ENCODE measurements at places on chromosomes 12 and 14.

DNA sequence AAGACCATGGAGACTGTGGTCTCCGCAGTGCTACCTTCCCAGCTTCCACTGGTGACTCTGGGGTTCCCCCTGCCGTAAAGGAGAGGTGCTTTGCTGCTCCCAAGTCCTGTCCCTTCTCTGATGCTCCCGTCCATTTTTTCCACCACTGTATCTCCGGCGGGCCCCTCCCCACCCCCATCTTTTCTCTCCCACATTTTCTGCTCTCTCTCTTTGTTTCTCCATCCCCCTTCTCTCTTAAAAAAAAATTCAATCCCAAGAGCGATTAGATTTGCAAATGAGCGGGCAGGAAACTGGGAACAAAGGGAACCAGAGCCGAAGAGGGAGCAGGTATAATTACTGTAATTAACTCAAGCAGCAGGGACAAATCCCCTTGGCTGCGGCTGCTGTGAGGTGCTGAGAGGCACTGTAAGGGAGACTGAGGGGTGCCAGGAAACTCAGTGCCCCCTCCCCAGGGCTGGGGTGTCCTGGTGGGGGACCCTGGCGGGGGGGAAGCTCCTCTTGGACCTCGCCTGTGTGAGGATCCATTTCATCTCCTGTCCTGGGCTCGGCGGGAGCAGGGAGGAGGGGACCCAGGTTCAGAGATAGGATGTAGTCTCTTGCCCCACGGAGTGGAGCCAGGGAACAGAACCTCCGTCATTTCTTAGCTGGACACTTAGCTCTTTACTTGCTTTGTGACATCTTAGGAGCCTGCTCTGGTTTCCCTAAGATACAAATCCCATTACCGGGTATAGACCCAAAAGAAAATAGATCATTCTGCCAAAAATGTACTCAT is 140.4 kb upstream of the NRXN3 start:
- no peak for DNase-seq

GRCh38 chr12:132700212-132700822 is 10.3 kb upstream of the PGAM5 start:
- peak; percentile 42 for DNase-seq

DNA sequence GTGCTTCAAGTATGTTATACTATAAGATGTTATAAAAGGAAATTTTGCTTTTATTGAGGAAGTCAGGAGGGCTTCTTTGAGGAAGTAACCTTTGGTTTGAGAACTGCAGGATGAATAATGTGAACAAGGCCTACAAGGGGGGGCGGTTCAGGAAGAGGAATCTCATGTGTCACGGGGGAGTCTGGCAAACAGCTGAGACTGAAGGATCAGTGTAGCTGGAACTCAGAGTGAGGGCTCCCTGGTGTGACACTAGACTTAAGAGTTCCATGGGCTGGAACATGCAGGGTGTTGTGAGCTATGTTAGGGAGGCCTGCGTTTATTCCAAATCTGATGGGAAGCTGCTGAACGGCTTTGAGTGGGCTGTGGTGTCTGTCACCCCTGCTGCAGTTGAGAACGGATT is 62.3 kb downstream of the UNC79 start:
- DNase-seq: no peak

- DNase-seq: no peak
Observed at GRCh38 chr14:31059152-31059924, 33.2 kb upstream of the STRN3 start.

GRCh38 chr12:15801770-15802744 is 12.9 kb upstream of the EPS8 start:
- DNase-seq: no peak
